ENCODE measurements at places on chromosomes 13 and 19.
A peak's percentile ranks its signal among the peaks of the same experiment; 100 is the strongest.

DNA sequence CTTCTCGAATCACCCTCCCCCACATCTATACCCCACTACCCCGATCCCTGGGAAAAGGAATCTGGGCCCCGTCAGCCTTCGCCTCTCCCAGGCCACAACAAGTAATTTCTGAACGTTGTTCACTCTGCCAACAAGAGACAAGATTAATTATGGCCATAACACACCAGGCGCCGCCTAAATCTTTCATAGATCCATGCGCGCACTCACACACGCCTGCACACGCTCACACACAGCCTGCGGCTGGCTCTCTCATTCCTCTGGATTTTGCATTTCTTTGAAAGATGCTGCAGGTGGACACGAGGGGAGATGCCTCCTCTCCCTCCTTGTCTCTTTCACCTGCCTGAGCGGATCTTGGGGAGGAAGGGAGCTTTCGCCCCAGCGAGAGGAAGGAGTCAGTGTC, 17.1 kb downstream of the ZNRF4 start:
- DNase-seq, result no peak

- no peak for DNase-seq
Measured at GRCh38 chr13:53015971-53016370, 12.6 kb upstream of the OLFM4 start.

DNA sequence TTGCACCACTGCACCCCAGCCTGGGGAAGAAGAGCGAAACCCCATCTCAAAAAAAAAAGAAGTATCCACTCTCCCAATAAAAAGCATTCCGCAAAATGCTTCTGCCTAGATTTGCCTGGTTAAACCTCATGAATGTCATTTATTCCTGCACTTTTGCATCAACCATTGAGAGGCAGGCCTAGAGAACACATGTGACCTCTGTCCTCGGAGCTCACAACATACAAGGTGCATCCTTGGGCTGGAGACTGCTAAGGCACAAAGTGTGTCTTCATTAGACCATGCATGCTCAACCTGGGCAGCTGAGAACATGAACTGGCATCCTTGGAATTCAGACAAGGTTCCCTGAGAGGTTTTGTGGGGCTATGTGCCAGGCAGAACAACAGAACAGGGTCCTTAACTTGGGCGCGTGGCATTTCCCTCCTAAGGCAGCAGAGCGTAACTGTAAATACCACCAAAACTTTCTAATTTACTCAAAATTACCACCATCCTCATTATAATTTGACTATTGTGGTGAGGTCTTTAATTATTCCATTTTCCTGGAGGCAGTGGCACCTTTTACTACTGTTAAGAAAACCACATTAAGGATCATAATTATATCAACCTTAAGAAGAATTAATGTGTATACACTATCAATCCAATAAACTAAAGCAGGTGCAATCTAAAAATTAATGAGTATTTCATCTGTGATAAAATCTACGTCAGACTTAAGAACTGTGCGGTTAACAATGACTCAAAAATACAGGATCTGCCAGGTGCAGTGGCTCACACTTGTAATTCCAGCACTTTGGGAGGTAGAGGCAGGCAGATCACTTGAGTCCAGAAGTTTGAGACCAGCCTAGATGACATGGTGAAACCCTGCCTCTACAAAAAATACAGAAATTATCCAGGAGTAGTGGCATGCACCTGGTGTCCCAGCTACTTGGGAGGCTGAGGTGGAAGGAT, 13.8 kb downstream of the RCBTB1 start:
- no peak for DNase-seq

DNA sequence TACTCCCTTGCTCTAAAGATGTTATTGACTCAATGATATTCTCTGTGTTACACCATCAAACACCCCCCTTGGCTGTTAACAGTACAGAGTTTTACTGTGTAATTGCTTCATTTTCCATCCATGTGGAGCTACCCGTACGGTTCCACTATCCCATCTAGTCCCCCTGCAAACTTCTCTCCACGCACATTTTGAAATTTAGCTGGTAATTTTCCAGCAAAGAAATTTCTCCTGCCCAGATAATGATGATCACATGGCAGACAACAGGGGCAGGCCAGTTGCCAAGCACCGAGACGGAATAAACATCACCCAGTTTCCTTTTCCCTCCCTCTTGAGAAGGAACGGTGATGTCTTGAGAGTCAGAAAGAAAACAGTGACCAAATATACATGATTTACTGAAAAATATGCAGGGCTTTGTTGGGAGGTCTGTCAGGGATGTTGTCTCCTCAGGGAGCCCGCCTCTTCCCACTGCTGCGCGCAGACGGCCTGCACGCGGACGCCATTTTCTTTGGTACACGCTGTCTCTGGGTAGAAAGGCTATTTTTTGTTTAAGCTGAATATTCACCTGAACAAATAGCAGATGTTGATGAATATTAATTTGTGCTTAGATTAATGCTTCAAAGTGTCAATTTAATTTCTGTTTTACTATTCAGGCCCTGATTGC, 109.9 kb downstream of the OLFM4 start:
- DNase-seq, result no peak

- DNase-seq, result no peak
Measured at GRCh38 chr13:54241719-54242118, 1213.1 kb downstream of the OLFM4 start.

DNA sequence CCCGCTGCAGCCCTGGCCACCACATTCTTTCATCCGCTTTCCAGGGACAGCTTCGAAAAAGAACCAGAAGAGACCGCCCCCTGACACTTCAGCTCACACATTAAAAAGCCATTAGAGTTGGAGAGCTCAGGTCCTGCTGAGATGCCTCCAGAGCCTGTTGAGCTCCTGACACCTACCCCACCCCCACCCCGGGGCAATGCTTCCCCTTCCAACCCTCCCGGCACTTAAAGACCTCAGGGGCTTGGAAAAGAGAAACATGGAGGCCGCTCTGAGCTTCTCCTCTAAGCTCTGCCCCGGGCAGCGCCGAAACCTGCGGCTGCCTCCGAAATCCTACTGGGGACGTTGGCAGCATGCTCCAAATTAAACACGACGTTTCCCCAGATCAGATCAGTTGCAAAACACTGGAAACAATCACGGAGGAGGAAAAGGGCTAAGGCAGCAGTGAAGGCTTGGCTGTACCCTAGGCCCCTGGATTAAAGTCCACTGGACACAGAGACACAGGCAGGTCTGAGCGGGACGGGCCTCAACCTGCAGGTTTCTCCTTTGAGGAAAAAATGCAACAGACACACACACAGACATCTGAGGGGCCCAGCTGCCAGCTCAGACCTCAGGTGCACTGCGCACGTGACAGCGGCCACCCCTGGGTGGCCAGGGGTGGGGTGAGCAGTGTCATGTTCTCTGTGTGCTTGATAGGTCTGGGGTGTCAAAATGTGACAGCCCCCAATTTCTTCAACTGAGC, 9.6 kb downstream of the SH3GL1 start:
- no peak for DNase-seq

DNA sequence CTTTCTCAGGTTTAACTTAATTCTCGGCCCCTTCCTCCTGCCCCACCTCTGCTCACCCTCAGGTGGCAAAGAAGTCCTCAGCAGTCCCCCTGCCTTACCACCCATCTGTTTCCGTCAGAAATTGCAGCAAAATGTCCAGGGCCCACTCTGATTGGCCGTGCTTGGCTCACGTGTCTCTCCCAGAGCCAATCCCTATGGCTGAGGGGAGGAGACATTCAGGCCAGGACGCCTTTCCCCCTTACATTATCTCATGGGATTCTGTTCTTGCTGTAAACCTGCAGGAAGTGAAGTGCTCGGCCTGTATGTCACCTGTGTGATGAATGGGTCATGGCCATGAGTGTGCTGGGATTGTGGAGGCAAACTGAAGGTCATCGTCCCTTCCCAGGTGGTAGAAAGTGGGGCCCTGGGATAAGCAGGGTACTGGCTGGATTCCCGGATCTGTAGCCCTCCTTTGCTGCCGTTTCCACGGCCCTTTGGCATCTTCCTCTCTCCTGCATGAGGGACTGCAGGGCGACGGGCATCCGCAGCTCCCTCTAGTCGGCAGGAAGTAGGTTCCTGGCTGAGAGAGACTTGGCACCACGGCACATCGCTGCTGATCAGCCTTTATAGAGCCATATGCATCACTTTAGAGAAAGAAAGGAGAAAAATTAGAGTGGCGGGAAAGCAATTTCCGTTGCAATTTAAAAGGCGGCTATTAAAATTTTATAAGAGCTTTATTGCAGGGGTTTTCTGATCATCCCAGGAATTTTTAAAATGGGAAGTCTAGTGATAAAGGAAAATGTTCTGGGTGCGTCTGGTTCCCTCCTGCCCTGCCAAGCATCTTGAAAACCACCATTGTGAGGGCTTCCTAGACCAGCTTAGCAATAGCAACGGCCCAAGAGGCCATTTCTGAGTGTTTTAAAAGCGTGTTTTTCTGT, 118.2 kb downstream of the SIPA1L3 start:
- no peak for DNase-seq

- no peak for DNase-seq
Measured at GRCh38 chr13:96632536-96633320, 361.5 kb downstream of the OXGR1 start.

GRCh38 chr19:7973883-7974282, 30.4 kb upstream of the TIMM44 start:
- DNase-seq, result no peak

- no peak for DNase-seq
Measured at GRCh38 chr13:65638572-65639168, 1591.5 kb downstream of the PCDH9 start.

GRCh38 chr19:17075035-17075863, at the start of the genes HAUS8 and MYO9B:
Gene HAUS8 (minus strand): TSS chr19:17075452. CDS start chr19:17075422, 30 bp downstream.
Gene MYO9B (plus strand): TSS chr19:17075777. CDS start chr19:17101718, 25,941 bp downstream.
- DNase-seq, result peak; percentile 100

DNA sequence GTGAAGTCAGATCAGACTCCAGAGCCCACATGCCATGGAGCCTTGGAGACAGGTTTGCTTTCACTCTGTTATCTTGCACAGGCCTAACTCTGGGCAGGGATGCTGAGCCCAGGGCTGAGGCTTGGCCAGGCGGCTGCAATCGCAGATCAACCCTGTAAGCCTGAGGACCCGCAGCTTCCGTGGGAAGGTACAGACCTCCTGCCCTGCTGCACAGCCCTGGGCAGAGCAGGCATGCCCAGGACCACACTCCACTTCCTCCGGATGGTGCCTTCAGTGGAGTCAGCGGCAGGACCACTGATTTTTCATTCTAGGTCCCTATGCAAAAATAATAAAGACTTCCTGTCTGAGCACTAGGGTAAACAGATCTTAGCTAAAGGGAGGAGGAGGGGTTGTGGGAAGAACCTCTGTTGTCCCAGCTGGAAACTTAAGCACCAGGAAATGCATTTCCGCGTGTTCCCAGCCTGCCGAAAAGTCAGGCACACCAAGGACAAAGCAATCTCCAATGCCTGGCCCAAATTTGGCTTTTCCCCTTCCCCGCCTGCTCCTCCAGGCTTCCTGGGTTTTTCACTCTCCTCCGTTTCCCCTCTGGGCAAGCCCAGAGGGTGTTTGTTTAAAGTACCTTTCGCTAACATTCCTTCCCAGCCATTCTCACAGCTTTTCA, 87.3 kb downstream of the KCTD15 start:
- no peak for DNase-seq

GRCh38 chr13:68810660-68811059, 1297.0 kb upstream of the ATXN8OS start:
- no peak for DNase-seq

DNA sequence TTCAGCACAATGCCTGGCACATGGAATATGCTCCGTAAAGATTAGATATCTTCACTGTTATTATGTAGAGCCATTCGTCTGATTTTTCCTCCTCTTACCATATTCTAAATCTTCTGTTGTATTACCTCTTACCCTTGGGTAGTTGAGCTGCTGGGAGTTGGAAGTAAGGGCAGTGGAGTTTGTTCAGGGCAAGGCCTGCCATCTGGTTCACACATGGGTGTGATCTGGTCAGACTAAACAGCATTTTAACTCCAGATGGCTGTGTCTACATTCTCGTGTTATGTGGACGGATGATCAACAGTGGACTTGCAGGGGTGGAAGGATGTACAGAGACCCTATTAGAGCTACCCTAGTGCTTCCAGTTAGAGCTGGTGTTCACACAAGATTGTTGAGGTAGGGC, 164.9 kb downstream of the ZIC5 start:
- no peak for DNase-seq

DNA sequence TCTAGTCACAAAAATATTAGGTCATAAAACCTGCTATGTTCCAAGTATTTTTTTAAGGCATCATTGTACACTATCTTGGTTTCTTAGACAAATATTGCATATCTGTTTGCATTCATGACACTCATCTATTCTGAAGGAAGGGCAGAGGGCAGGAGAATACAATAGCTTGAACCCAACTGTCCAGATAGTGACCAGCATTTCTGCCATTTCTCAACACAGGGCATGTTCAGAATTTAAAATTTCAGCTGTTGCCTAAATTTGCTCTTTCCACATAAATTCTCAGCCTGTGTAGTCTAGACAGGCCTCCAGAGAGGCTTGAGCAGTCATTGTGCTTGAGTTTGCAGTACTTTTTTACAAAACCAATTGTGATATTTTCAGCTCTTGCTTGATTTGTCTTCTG, 119.5 kb downstream of the ZAR1L start:
- DNase-seq, result no peak

DNA sequence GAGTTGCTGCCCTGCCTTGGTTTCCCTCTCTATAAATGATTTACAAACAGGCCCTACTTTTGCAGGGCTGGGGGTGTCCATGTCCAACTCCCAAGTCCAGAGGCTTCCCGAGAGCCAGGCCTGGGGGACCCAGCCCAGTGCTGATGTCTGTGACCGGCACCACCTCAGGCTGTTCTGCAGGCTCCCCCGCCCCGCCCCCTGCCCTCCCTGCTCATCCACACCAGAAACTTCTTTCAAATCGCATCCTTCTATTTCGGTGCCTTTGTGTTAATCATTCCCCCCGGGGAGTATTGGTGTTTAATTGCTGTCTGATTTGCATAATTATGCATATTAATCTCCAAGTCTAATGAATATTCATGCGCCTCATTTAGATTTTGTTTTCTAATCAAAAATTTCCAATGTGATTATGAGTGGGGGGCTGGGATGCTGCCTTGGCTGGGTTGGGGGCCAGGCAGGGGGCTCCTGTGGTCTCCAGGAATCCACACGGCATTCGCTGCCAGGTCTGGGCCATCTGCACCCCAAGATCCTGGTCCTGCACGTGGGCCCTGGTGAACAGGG, 19.1 kb downstream of the TCF3 start:
- DNase-seq, result no peak

DNA sequence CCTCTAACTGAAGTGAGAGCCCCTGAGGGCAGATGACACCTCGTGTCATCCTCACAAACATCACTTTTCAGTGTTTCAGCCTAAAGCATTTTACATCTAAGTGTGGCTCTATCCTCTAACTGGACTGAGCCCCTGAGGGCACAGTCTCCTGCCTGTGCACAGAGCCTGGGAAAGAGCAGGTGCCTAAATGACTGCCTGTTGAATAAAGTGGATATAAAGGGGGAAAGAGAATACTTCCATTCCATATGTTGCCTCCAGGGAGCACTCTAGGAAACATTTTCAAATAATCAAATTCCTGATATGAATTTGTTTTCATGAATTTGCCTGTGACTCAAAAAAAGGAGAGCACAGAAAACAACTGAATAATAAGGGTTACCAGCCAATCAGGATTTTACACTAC, 32.2 kb downstream of the CNMD start:
- DNase-seq, result no peak

DNA sequence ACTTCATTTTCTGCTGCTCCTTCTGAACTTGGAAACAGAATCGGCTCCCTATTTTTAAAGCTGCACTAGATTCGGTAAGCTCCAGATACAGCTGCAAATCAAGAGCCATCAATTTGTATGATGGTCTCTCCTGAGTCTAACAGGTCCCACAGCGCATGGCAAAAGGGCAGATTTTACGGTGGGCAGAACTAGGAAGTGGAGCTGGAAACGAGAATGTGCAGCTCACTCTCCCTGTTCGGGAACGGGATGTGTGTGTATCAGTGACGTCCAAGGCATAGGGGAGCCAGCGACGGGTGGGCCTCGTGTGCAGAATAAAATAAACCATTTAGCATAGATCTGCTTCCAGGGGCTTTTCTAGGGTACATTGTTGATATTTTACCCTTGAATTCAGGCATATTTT, 74.2 kb downstream of the COL4A1 start:
- DNase-seq, result no peak

Data from CD4-positive, alpha-beta T cell treated with Interleukin-17A for 1 hour (primary cell).